ENCODE measurements at places on chromosomes 2 and 18. TPM values are rescaled to one million over a fixed set of nuclear protein-coding genes. Genes with fewer than 3 reads are reported as not detected.

Gene DCDC2C
- not detected for total RNA-seq

- DNase-seq: no peak
Observed at GRCh38 chr2:76713312-76713711, 808.9 kb downstream of the LRRTM4 start.

- DNase-seq: no peak
Observed at GRCh38 chr18:10872304-10872703, 277.1 kb downstream of the PIEZO2 start.

DNA sequence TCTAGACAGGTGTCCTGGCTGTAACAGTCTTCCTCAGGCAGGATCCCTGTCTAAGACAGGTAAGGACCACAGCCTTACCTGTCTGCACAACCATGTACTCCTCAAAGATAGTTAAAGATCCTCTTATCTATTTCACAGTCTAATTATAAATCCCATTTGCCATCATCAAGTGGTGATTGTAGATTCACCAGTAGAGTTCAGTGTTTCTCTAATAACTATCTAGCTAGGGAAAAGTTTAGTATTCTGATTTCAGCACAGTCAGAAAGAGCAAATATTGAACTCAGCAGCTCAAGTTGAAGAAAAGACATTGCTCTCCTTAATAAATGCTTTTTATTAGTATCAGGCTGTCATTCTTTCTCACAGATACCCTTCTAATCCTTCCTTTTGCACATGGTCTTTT, 1305.5 kb upstream of the NXPH2 start:
- no peak for DNase-seq

Gene ALKAL2
- total RNA-seq: not detected

DNA sequence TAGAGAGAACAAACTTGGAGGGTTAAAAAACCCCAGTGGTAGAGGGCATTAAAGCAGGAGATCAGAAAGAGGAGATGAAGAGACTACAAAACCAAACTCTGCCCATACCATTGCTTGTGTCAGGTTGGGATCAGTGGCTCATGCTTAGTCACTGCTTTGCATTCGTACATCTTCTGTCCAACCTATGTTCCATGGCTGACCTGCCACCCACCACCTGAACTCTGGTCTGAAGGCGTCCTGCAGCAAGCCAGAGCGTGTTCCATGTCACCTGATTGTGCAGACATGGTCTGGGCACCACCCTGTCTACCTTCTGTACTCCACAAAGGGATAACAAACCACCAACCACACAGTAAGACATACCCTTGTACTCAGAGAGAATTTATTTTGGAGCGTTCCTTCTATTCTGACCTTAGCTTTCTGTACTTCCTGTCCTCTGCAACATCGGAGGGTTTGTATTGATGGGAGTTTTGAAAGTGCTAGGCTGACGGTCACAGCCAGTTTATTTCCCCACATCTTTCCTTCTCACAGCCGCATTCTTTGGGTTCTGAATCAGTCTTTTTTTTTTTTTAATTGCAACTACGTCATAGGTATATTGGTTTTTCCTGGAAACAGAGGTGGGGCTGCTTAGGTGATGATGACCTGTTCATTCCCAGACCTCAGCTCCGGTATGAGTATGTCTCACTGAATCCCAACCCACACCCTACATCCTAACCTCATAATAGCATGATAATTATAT, 88.3 kb downstream of the SOWAHC start:
- peak; percentile 97 for DNase-seq

Gene ZNF519
- 4.1 TPM for total RNA-seq

GRCh38 chr2:137302957-137303356, 537.6 kb downstream of the THSD7B start:
- DNase-seq: no peak

- no peak for DNase-seq
Observed at GRCh38 chr2:8893474-8893873, 56.1 kb upstream of the KIDINS220 start.

Gene HOXD10
- total RNA-seq: not detected

DNA sequence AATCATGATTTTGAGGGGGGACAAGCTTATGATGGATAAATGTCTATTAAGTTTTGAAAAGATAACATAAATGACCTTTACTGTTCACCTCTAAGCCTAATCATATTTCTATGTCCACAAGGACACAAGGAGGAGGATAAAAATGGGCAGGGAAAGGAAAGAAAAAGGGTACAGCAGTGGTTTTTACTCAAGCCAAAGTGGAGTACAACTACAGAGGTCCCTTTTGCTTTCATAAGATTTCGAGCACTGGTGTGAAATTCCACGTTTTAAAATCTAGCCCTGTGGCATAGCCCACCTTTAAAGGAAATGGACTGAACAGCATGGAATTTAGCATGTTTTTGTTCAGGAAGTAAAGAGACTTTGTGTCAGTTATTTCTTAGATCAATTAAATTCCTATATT, 19.2 kb downstream of the FN1 start:
- no peak for DNase-seq

- no peak for DNase-seq
Observed at GRCh38 chr18:36814994-36815393, 13.8 kb downstream of the TPGS2 start.

- DNase-seq: peak; percentile 81
Observed at GRCh38 chr2:183019718-183020442, 18.4 kb downstream of the NCKAP1 start.

DNA sequence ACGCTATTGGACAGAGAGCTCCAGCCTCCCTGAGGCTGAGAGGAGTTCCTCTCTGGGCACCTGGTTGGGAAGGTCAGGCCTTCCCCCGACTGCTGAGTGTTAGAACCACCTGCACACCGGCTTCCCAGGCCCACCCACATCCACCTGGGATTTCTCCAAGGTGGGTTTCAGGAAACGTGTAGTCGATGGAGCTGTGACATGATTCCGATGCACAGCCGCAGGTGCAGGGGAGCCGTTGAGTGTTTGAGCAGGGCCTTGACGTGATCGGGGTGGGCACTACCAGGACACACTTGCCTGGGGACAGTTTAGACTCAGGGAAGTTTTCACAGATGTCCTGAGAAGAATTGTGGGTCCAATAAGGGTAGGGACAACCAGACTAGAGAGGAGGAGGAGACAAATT, 21.8 kb upstream of the GIGYF2 start:
- DNase-seq: no peak

Gene MC4R
- not detected for total RNA-seq

DNA sequence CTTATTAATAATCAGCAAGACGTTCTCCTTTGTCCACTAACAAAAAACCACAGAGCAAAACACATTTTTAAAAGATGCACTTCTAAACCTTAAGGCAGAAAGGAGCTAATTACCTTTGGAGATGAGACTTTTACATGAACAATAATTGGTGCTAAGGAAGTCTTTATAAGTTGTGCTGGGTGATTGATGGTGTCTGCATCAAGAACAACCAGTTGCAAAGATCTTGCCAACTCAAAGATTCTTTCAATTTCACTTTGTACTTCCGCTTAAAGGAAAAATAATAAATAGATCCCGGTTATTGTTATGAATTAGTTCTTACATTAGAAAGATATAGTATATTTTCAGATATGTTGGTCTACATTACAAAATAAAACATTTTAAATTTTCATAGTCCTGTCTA, 26.9 kb upstream of the ARL5A start:
- no peak for DNase-seq

Gene IKZF2
- total RNA-seq: 8.1 TPM

- DNase-seq: no peak
Observed at GRCh38 chr2:107323946-107324565, 438.1 kb upstream of the ST6GAL2 start.

DNA sequence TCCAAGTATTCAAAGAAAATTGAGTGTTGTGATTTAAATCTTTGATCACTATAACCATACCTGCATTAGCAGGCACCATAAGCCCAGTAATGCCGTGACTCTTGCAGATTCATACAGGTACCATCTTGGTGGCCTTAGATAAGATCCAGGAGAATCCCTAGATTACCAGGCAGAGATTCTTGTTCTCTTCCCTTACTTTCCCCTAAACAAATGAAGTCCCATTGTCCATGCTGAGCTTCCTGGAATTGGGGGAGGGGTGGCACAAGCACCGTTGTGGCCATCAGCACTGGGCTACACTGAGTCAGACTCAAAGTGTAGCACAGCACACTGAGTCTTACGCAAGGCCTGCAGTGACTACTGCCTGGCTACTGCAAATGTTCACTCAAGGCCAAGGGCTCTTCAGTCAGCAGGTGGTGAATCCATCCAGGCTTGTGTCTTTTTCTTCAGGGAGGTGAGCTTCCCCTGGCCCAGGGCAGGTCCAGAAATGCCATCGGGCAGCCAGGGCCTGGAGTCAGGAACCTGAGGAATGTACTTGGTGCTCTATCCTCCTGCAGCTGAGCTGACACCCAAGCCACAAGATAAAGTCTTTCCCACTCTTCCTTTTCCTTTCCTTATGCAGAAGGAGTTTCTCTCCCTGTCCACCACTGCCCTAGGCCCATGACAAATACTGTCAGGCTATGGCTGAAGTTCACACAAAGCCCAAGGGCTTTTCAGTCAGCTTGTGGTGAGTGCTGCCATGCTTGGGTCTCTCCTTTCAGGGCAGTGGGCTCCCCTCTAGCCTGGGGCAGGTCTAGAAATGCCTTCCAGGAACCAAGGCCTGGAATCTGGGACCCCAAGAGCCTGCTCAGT, 52.6 kb downstream of the CD28 start:
- DNase-seq: peak; percentile 41

Gene GALM
- 2.9 TPM for total RNA-seq

GRCh38 chr2:72539071-72539552, 286.7 kb downstream of the EXOC6B start:
- peak; percentile 75 for DNase-seq

- peak; percentile 82 for DNase-seq
Observed at GRCh38 chr2:159516241-159516758, 100.0 kb downstream of the BAZ2B start.

Gene OBSL1
- 33.7 TPM for total RNA-seq

DNA sequence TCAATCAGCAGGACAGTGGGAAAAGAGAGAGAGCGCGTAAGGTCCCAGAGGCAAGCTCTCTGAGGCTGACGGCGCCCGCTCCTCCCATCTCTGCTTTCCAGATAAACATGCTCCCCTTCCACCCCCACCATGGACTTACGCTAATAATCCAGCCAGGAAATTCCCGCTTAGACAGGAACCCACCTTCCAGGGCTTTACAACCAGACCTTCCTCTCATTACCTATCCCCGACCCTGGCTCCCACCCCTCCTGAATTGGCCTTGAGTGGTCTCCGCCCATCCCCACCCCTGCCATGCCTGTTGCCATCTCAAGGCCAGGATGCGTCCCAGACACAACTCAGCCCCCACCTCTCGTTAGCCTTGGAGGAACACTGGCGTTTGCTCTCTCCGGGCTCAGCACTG, 131.1 kb downstream of the SMAD2 start:
- no peak for DNase-seq

- DNase-seq: no peak
Observed at GRCh38 chr18:36348971-36349417, 51.5 kb downstream of the FHOD3 start.

DNA sequence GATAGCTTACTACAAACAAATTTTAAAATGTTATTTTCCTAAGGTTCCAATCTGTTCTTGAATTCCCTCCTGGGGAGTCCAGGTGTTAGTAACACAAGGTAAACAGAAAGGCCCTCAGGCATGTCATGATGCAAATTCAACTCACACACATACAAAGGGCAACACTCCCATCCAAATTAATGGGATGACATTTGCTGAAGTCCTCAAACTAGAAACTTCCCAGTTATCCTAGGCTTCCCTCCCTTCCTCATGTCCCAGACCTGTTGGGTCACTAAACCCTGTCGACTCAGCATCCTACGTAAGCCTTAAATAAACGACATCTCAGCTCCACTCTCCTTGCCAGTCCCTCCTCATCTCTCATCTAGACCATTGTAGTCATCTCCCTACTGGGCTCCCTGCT, 85.1 kb downstream of the GREB1L start:
- DNase-seq: peak; percentile 32

DNA sequence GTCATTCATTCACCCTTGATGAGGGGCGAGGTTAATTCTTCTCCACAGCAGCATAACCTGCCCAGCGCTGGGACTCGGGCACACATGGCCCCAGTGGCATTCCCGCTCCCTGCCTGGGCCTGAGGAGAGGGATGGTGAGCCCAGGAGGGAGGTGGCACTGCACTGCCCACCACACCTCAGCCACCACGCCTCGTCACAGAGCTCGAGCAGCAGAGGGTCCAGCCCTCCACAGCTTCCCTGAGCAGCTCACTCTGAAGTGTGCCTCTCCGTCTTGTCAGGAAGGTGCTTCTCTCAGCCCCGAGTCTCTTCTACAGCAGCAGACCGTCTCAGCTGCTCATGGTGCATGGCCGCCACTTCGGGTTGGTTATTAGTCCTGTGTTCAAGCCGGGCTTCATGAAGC, 34.9 kb downstream of the COA5 start:
- DNase-seq: no peak

DNA sequence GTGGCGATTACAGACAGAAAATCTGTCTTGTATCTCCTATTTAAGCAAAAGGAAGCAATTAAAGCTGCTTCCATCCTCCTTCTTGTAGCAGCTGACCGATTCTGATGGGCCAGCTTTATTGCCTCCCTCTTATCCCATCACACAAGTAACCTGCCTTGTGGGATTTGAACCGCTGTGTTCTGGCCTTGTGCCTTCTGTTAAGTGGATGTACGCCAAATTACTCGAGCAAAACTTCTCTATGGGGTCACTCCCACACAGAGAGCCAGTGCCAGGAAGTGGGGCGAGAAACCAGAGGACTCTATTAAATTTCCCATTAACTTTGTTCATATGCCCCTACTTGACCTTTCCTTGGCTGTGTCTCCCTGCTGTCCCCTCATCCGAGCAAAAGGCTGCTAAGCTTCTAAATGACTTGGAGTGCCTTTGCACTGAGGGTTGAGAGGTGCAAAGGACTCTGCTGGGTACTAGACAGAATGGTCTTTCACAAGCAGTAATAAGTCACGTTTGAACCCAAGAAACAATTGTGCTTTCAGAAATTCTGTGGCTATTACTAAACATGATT, 672.5 kb downstream of the MBD2 start:
- DNase-seq: no peak

Gene SMYD1
- total RNA-seq: not detected

GRCh38 chr18:43879415-43879814, 602.1 kb upstream of the SYT4 start:
- DNase-seq: no peak

DNA sequence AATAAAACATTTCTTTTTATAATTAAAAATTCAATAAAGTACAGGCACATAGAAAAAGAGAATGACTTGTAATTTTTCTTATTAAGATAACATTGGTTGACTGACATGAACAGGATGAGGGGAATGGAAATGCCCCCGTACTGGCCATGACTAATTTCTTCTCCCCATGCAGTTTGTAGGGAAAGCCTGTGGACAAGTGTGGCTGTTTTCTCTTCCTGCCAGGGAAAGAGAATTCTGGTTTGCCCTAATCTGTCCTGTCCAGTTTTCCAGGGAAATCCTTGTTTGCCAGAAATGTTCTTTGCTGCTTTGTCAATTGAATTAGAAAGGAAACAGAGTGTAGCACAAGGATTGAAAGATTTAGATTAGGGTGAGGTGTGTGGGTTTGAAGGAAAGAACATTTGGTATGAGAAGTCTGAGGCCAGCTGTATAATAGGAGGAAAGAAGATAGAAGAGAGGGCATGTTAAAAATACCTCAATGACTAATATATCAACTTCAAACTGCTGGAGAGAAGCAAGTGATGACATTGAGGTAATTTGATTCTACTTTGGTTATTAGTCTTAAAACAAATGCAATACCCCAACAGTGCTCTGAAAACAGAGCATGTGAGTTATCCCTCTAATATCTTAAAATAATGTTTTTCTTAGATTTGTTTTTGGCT, 593.9 kb upstream of the ZNF804A start:
- DNase-seq: no peak

Gene SANBR
- total RNA-seq: 11.0 TPM

Gene TGFBRAP1
- total RNA-seq: 18.8 TPM
